ENCODE measurements at places on chromosomes 5 and 9.
A peak's percentile ranks its signal among the peaks of the same experiment; 100 is the strongest.

- DNase-seq = peak; percentile 60
Observed at GRCh38 chr9:37371565-37372464, 50.7 kb upstream of the GRHPR start.

- DNase-seq = no peak
Observed at GRCh38 chr9:112853882-112854585, 36.6 kb downstream of the SLC46A2 start.

- DNase-seq = peak; percentile 37
Observed at GRCh38 chr9:111036429-111036789, 1.9 kb downstream of the LPAR1 start.

DNA sequence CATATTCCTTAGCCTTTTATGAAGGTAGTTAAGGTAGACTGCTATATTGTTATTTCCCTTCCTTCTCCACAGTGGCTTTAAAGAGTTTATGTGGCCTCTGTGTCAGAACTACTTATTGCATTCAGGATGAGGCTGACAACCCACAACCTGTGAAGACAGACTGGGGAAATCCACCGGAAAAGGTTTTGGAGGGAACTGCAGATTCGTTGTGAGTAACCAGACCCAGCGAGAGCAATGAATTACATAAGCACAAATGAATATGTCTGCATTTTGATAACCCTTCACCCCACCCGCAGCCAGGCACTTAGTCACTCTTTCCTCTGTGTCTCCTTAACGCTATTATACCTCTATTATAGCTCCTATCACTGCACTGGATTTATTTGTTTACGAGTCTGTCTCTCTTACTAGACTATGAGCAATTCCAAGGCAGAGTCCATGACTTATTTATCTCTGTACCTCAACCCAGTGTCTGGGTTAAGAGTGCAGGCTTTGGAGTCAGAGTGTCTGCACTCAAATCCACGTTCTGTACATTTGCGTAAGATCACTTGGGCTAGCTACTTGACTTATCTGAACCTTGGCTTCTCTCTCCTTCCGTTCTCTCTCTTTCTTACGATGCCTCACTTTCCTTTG, 19.2 kb downstream of the KCTD16 start:
- DNase-seq = no peak

DNA sequence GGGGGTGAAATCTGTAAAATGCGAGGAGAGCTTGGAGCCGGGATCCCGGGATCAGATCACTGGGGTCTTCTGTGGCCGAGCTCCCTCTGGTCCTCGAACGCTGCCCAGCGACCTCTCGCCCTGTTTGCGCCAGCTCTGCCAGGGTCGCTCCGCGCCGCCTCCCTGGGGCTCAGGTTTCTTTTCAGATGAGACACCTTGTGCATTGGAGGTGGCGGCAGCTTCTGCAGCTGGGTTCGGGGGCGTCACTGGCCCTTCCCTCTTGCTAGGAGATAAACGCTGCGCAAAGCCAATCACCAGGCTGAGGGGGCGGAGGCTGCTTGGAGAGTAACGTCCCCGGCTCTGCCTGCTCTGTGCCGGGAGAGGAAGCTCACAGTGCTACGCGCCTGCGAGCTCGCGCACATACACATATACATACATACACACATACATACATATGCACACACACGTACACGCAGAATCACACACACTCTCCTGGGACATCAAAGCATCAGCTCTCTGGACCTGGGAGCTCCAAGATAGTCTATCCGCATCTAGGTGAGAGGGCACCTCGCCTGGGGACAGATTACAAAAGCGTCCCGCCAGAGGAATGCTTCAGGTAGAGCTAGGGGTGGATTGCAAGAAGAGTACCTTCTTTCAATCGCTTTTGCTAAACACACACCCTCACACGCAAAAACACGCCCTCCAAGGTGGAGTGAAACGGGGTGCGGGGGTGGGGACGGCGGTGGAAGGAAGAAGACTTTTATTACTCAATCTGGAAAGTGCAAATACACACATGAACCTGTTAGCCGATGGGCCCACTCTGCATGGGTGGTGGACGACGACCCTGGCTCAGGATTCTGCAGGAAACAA, at the start of gene ST8SIA4:
ST8SIA4 (minus strand) TSS at position 244 of the 849 bp plus-strand sequence. CDS start 327 bp downstream, outside the sequence.
- peak; percentile 73 for DNase-seq

DNA sequence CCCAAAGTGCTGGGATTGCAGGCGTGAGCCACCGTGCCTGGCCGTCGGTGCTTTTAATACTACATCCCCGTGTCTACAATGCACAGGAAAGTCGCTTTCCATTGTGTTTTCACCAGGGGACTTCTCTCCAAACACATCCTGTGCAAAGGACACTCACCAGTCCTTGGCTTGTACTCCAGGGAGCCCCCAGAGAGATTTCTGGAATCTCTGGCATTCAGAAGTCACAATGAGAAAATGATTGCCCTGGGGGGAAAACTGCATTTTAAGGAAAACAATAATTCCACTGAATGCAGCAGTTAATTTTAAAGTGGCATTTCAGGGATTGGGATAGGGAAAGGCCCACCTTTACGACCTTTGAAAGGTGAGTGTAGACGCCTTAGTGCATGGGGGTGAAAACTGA, 112.0 kb downstream of the ADAMTS16 start:
- DNase-seq = no peak

GRCh38 chr5:146363161-146363874, 24.7 kb downstream of the POU4F3 start:
- no peak for DNase-seq

DNA sequence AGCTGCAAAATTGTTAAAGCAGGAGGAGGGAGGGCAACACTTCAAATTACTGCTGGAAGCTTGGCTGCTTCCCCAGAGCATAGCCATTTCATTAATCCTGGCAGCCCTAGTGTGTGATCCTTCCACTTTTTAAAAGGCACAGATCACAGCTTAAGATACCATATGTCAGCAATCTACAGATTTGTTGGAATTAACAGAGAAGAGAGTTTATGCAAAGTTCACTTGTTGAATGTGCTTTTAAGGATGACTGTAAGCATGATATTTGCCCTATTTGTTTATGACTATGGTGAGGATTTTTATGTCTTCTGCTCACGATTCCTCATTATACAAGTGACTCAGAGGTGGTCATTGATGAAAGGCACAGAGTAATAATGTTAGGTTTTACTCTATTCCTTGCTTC, 156.0 kb upstream of the CDKN2B start:
- peak; percentile 59 for DNase-seq

DNA sequence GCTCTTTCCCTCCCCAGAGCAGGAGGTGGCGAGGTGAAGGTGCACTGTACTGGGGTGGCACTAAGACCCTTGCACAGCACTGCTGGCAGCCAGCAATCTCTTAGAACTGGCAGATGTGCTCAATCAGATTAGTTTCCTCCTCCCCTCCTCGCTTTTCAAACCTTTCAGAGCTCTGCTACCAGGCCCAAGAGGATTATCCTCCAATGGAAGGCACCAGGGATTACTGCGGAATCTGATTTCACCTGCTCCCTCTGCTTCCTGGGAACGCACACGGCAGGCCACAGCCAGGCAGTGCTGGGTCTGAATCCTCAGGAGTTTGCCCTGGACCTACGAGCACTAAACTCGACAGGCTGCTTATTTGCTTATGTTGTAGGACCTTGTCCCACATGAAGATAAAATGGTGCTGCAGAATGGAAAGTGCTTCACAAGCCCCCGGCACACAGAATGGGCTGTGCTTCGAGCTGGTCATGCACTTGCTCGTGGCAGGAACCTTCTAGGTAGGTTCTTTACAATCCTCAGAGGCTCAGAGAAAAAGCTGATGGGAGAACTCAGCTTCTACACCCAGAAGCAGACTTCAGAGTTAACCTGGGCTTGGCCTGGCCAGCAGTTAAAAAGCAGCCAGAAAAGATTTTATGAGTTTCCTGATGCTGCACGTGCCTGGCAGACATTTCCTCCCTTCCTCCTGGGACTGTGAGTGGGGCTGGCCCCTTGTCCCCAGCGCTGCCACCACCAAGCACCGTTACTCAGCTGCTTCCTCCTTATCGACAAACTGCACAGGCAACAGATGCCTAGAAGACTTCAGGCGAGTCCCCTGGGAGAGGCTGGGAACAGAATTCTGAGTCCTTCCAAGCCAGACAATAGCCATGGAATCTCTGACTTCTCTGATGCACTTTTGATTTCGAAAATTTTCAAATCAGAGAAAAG, 33.1 kb downstream of the FABP6 start:
- peak; percentile 57 for DNase-seq

DNA sequence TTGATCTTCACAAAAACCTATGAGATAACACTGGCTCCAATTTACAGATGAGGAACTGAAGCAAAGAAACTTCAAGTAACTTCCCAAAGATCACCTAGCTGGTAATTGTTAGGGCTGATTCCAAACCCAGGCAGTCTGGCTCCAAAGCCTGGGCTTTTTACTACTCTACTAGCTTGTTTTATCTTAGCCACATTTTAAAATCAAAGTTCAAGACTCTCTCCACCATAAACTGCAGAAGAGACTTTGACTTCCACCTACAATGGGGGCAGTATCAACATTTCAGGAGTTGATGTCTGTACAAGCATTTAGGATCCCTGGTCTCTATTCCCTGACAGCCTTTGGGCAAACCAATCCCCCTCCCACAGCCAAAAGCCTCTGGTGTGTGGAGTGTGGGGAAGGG, 33.8 kb downstream of the LHFPL2 start:
- DNase-seq = no peak
